ENCODE measurements at places on chromosomes 3 and 15. TPM values are rescaled to one million over a fixed set of nuclear protein-coding genes. Genes with fewer than 3 reads are reported as not detected.

Gene TEX9
- total RNA-seq: 12.6 TPM

Gene SPTSSB
- not detected for total RNA-seq

Gene SEMA3G
- 1.5 TPM for total RNA-seq

DNA sequence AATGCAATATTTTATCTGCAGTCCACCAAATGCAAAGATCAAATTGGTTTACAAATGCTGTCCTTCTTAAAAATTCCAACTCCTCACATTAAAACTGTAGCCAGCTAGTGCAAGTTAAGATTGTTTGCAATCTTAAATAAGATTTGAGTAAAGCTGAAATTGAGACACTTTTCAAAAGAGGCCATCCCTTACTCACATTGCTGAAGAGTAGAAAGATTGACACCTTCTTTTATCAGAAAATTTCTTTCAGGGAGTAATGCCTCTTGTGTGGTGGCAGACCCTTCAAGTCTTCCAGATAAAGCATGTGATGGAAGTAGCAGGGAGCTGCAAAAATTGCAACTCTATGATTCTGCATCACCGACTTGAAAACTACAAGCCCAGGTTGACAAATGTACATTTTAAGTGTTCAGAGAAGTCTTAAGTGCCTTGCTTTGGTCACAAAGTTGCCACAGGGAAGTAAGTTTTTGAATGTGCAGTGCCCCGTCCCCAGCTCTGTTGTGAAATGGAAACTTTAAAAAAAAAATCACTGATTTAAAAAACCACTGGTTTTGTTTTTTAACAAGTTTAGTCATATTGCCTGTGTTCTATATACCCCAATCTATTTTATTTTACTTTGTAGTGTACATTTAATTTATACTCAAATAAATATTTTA lies 12.6 kb downstream of the CD86 start:
- H3K27me3 ChIP-seq: no peaks in the 10 kb centered on the region
- no peaks in the 10 kb centered on the region for H3K36me3 ChIP-seq
- no peak for DNase-seq
- no peak overlapping the region for H3K4me3 ChIP-seq

- H3K36me3 ChIP-seq: no peaks in the 10 kb centered on the region
- H3K4me1 ChIP-seq: peaks cover 9% of the 10 kb centered on the region
- H3K27me3 ChIP-seq: no peaks in the 10 kb centered on the region
- DNase-seq: no peak
- H3K27ac ChIP-seq: no peak overlapping the region
- no peak overlapping the region for H3K4me3 ChIP-seq
Measured at GRCh38 chr3:187808527-187808895, 63.2 kb upstream of the BCL6 start.

- H3K4me3 ChIP-seq: no peak overlapping the region
- no peak overlapping the region for H3K27ac ChIP-seq
- no peak for DNase-seq
- H3K4me1 ChIP-seq: no peaks in the 10 kb centered on the region
- no peaks in the 10 kb centered on the region for H3K36me3 ChIP-seq
Measured at GRCh38 chr15:79886124-79886523, 10.7 kb downstream of the MTHFS start.

DNA sequence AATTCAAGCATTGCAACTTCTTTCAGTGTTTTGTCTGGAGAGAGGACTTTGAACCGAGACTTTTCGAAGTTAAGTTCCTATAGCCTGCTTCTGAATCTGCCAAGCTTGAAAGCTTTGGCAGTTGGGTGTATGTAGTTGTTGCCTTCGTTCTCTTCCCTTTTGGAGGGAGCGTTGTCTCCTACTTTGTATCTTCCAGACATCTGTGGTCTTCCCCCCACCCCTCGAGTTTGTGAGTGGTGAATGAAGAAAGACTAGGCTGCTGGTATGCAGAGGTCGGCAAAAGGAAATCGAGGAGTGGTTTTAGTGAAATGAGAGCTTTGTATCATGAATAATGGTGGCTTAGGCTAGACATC lies 1.3 kb downstream of the CTNNB1 start:
- H3K36me3 ChIP-seq: no peaks in the 10 kb centered on the region
- H3K4me3 ChIP-seq: peak overlapping the region; percentile 89
- no peaks in the 10 kb centered on the region for H3K27me3 ChIP-seq
- H3K4me1 ChIP-seq: peaks cover 2% of the 10 kb centered on the region

GRCh38 chr3:145801696-145802095 lies 359.3 kb downstream of the PLOD2 start:
- H3K4me1 ChIP-seq: no peaks in the 10 kb centered on the region
- no peak overlapping the region for H3K4me3 ChIP-seq
- DNase-seq: no peak
